ENCODE measurements at places on chromosomes 13 and 19.

DNA sequence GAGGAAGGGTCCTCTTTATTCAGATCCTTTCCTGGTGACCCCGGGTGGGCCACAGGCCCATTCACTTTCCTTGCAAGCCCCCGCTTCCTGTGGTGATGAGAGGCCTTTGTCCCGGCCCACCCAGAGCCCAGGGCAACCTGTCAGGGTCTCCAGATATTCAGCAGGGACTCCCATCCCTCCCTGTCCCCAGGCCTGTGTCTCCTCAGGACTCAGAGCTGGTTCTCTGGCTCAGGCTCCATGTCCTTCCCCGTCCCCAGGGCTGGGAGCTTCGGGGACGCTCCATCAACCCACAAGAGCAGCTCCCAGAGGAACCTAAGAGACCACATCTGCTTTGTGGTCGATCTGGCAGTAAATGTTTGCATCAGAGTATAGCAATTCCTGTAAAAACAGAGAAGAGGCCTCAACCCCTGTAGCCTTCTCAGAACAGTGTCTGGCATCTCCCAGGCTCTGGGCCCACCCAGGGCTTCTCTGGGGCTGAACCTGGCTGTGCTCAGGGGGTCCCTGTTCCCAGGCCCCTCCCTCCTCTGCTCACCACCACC lies 7.8 kb downstream of the CEACAM4 start:
- no peak for DNase-seq

- no peak for DNase-seq
These were observed 2.3 kb downstream of the CEACAM18 start for GRCh38 chr19:51480590-51480989.

DNA sequence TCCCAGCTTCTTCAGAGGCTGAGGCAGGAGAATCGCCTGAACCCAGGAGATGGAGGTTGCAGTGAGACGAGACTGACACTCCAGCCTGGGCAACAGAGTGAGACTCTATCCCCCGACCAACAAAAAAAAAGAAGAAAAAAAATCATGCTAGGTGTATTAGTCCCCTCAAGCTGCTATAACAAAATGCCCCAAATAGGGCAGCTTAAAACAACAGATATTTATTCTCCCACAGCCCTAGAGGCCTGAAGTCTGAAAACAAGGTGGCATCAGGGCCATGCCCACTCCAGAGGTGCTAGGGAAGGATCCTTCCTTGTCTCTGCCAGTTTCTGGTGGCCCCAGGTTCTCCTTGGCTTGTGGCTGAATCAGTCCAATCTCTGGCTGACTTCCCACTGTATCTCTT lies 8.6 kb upstream of the EHD2 start:
- DNase-seq: no peak

DNA sequence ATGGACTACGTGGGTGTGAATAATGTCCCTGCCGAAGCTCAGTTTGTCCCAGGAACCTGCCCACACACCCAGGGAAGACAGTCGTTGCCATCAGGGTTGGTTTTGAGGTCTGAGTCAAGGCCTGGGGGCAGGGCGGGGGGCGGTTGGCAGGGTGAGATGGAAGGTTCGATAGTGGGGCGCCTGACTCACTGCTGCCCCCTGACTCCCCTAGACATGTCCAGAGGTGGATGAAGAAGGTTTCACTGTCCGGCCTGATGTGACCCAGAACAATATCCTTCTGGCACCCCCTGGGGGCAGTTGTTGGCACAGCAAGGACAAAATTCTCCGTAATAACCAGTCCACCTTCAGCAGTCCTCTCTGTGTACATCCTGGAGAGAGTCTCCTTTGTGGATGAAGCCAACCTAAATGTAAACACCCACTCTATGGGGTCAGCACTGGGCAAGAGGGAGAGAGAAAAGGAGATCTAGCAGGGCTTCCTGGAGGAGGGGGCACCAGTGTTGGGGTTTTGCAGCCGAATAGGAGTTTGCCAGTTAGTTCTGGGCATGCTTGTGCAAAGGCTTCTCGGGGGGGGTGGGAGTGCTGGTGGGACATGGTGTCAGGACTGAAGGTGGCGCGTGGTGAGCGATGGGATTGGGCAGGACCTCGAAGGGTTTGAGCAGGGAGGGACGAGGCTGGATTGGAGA lies 19.6 kb upstream of the B3GNT3 start:
- no peak for DNase-seq

GRCh38 chr13:65656740-65657329 lies 1573.3 kb downstream of the PCDH9 start:
- no peak for DNase-seq

- no peak for DNase-seq
These were observed 28.1 kb downstream of the KEAP1 start for GRCh38 chr19:10474962-10475451.

DNA sequence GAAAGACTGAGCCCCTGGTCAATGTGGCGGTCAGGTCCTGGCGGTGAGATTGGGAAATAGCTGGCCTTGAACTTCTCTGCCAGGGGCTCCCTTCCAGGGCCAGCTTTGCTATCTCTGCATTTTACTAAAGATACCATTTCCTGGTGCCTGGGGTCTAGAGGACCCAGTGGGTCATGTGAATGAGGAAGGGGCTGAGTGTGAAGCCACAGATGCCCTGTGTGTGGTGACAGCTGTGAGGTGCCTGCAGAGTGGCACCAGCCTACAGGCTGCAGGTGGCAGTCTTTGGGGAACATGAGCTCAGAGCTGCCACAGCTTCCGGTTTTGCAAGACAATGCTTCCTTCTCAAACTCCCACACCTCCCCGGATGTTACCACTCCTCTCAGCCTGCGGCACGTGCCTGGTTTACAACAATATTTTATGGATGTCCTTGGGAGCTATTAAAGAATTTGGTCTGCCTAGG lies 5.2 kb upstream of the MLNR start:
- DNase-seq: no peak

DNA sequence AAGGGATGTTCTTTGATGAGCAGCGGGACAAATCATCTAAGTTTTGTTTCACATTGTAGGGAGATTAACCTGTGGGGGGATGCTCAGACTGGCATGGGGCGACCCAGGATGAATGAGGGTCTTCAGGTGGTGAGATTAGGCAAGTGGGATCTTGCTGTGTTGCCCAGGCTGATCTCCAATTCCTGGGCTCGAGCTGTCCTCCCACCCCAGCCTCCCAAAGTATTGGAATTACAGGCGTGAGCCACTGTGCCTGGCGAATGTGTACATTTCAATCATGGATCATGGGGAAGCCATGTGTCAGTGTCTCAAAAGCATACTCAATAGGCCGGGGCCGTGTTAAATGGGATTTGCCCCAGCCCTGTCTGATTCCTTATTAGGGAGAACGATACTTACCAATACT lies 8.1 kb downstream of the SLC25A42 start:
- no peak for DNase-seq

GRCh38 chr13:113836768-113837559 lies 26.9 kb downstream of the GAS6 start:
- DNase-seq: no peak

DNA sequence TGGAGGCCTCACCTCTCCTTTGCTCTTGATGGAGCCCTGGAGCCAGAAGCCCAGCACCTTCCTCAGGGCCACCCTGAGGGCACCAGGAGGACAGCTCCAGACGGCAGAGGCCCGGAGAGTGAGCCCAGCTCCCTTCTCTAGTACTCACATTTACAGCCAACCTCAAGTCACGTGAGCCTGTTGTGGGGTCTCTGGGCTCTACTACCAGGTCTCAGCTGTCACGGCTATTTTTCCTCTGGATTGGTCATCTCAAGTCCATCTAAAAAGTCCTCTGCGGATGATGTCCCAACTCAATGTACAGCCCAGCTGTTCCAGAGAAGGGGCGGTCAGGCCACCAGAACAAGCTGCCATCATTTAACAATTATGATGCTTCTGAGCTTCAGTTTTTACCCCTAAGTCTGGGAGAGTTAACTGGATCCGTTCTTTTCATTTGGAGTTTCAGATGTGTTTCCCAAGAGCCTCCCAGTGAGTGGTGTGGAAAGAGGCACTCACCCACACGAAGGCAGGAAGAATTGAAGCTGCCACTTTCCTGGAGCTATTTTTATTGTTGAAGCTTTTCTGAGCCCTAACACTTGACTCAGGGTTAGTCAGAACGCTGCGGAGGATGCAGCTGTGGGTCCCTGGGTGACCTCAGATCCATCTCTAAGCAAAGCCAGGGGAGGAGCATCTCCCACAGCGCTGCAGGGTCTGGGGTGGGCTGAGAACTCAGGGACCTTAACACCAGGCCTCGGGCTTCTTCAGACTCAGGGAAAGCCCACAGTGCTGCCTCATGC lies 143.5 kb upstream of the UBL3 start:
- no peak for DNase-seq

GRCh38 chr13:51221674-51222036 lies 543 bp upstream of the FAM124A start:
- no peak for DNase-seq

DNA sequence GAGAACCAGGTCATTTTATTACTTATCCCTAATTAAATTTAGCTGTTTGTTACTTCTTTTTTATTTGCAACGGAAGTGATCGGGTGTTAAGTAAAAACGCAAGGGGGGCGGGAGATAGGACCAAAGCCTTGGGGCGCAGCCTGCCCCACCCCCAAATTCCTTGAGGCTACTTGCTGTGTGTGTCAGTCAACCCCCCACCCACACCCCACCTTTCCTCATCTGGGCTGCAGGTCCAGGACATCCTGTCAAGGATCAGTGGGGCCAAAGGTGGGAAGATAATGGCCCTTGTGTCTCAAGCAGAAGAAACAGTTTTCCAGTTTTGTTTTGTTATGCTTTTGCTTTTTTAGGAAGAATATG lies 1.2 kb upstream of the FOXO1 start:
- DNase-seq: no peak

GRCh38 chr13:71249011-71249410 lies 618.0 kb downstream of the DACH1 start:
- DNase-seq: no peak

- no peak for DNase-seq
These were observed 1490.3 kb downstream of the UQCRFS1 start for GRCh38 chr19:27722625-27723024.

- DNase-seq: peak; percentile 98
These were observed 17.9 kb downstream of the BRSK1 start for GRCh38 chr19:55301459-55302317.
